ENCODE measurements at places on chromosomes 6 and 20.

DNA sequence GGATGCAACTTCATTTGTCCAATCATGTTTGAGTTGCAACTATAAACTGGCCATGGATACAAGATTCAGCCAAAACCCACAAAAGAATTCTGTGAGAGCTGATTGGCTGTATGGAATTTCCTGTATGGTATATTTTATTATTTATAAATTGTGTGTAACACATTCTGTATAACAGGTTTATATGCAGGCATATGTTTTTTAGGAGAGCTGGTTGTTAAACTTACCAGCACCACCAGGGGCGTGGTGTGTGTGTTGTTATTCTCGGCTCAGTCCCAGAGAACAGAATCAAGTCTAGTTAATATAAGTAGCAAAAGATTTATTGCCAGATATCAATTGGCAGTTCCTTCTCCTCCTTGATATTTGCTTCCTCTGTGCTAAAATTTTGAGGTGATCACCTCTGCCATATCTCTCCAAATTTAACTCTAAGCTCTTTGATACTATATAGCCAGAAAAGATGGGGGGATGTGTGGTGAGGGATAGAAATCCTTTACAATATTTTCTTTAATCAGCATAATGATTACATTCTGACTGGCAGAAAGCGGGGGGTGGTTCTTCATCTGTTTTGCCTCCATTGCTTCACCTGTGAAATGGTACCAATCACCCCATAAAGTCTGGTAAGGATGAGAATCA is 22.9 kb downstream of the CNBD2 start:
- DNase-seq = no peak

DNA sequence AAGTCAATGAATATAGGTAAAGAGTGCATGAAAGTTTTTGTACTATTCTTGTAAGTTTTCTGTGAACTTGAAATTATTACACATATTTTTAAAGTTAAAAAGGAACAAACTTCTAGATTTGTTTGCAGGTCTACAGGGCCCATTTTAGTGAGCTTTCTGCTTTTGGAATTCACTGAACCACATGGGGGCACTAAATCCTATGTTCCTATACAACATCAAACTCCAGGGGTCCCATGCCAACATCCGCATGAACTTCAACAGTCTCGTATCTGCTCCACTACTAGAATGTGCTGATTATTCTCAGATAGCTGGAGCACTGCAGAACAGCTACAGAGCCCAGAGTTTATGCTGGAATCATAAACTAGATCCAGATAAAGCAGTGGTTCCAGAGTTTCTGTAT is 347.9 kb upstream of the SPTLC3 start:
- no peak for DNase-seq

- no peak for DNase-seq
Observed at GRCh38 chr6:72974276-72974675, 251.0 kb downstream of the KHDC1L start.

DNA sequence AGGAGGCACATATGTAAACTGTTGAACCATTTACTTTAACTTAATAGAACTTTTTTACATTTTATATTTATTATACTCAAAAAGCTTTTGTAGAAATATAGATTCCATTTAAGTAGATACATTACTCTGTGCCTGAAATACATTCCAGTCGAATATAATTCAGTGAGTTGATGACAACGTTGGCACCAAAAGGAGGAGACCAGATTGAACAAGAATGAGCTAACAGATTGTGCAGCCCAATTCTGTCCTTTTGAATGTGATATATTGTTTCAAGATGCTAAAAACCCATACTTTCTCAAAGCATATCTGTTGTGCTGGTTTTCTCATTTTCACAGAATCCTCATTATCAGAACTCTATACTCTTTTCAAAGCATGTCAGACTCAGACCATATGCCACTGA is 147.4 kb upstream of the SIM1 start:
- no peak for DNase-seq

- DNase-seq = no peak
Observed at GRCh38 chr6:144335311-144335861, 50.3 kb downstream of the UTRN start.

DNA sequence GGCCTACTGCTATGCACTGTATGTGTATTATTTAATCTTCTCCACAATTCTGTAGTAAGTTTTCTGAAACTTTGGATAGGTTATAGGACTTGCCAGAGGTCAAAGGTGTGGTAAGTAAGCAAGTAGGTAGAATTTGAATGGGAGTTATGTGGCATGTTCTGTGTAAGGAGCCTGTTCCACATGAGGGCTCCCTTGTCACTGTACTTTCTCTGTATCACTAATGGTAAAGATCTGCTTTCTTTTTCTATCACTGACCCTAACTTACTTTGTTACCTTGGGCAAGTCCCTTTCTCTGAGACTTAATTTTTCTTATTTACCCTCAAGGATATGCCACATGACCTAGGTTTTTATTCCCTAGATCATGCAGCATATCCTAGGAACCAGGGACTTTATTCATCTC is 50.3 kb downstream of the EIF2S2 start:
- DNase-seq = no peak

- peak; percentile 33 for DNase-seq
Observed at GRCh38 chr6:89079511-89080234, 878 bp upstream of the PNRC1 start.

- no peak for DNase-seq
Observed at GRCh38 chr6:24306936-24307335, 50.9 kb downstream of the DCDC2 start.

DNA sequence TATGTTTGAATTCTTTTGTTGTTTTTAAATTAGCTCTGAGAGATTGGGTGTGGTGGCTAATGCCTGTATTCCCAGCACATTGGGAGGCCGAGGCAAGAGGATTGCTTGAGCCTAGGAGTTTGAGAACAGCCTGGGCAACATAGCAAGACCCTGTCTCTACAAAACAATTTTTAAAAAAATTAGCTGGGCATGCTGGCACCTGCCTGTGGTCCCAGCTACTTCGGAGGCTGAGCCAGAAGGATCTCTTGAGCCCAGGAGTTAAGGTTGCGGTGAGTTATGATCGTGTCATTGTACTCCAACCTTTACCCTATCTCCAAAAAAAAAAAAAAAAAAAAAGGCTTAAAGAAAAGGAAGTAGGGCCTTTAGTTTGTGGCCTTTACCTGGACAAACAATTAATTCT is 22.9 kb downstream of the DHX35 start:
- DNase-seq = no peak

- DNase-seq = no peak
Observed at GRCh38 chr6:3801960-3802359, 47.2 kb upstream of the FAM50B start.

- DNase-seq = no peak
Observed at GRCh38 chr20:37801921-37802320, 101.0 kb upstream of the VSTM2L start.

- DNase-seq = no peak
Observed at GRCh38 chr6:37745748-37746147, 48.1 kb upstream of the MDGA1 start.

GRCh38 chr6:34912715-34913464 is 23.8 kb downstream of the ANKS1A start:
- DNase-seq = no peak

DNA sequence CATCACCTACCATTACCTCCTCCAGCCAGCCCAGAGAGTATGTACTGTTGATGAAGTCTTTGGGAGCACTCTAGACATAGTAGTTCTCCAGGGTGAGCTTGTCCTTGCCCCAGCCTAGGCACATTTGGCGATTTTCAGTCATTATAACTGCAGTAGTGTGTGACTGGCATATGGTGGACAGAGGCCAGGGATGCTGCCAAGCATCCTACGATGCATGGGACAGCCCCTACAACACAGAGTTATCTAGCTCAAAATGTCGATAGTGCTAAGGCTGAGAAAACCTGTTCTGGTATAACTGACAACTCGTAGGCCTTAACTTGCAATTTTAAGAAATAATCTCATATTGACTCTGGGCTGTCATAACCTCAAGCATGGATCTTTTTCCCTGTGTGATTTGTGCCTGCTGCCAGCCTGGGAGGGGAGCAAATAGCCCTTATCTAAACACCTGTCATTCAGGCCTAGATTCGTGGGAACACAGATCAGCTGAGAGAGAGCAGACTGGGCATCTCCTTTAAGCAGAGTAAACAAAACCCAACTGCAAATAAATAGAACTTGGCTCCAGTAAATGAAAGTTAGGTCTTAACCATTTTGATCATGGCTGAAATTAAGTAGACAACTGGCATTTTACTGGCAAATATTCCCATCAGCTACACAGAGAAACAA is 102.6 kb downstream of the SPTLC3 start:
- no peak for DNase-seq

DNA sequence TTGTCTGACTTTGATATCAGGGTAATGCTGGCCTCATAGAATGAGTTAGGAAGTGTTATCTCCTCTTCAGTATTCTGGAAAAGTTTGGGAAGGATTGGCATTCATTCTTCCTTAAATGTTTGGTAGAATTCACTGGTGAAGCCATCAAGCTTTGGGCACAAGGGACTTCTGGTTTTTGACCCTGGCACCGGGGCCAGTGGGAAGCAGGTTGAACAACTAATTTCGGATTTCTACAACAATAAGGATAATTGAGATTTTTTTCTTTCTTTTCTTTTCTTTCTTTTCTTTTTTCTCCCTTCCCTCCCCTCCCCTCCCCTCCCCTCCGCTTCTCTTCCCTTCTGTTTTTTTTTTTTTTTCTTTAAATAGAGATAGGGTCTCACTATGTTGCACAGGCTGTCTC is 70.4 kb downstream of the EFCAB8 start:
- DNase-seq = no peak

GRCh38 chr6:76435174-76435573 is 362.7 kb upstream of the IMPG1 start:
- no peak for DNase-seq

GRCh38 chr20:8858181-8858787 is 210.6 kb upstream of the PLCB4 start:
- no peak for DNase-seq

Data from stimulated activated CD8-positive, alpha-beta memory T cell treated with anti-CD3 and anti-CD28 coated beads, Interleukin-12 subunit alpha, Interleukin-12 subunit beta, amount 100 ng/mL, for 1 hour (primary cell).